ENCODE measurements at places on chromosomes 5 and 9.
A peak's percentile ranks its signal among the peaks of the same experiment; 100 is the strongest.

DNA sequence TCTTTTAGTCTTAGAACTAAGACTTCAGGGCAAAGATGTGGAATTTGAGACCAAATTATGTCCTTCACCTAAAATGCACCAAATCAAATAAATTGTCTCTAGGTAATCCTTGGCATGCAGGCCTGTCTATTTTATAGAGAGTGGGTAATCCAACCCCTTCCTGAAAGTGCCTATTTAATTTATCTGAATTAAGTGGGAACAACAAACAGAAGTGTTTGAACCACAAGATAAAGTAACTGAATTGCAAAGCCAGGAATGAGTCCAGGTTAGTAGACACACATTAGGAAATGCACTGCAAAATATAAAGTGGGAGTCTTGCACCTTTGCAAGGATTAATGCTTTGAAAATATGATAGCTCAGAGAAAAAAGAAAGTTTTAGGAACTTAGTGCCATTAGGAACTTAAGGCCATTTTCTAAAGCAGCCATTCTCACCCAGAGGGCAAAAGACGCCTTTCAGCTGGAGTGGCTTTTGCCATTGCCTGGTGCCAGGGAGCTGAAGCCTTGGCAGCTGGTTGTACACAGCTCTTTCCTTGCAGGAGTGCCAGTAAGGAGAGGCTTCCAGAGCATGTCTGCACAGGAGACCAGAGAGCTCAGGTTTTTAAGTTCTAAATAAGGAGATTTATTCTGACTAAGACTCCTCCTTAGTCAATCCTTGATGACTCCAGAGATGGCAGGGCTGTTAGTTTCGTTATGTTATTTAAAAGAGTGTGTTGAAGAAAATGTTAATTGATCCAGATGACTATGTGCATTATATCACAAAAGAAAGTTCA lies 151.7 kb upstream of the ELL2 start:
- peak; percentile 78 for DNase-seq

DNA sequence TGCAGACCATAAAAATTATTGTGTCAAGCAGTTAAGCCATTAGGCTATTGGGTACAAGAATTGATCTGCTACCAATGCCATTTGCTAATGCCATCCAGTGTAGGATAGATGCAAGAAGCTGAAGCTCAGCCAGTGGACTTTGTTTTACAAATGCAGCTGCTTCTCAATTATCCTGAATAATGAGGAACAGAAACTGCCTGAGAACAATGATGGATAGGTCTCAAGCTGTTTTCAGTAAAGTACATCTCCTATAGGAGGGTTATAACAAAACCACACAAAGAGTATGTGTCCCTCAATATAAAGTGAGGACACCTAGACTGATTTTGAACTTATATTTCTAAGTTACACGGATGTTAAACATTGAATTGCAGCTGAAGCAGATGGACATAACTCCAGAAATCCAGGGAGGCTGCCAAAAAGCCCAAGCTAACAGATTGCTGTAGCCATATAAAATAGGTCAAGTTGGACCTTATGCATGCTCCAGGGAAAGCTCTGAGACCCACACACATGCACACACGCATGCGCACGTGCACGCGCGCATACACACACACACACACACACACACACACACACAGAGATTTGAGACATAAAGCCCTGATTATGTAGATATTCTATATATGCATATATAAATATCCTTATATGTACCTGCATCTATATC lies 482.7 kb upstream of the CD180 start:
- no peak for DNase-seq

- no peak for DNase-seq
Measured at GRCh38 chr9:89608641-89609335, 4.0 kb downstream of the GADD45G start.

- no peak for DNase-seq
Measured at GRCh38 chr5:156135531-156135930, 191.4 kb upstream of the SGCD start.

DNA sequence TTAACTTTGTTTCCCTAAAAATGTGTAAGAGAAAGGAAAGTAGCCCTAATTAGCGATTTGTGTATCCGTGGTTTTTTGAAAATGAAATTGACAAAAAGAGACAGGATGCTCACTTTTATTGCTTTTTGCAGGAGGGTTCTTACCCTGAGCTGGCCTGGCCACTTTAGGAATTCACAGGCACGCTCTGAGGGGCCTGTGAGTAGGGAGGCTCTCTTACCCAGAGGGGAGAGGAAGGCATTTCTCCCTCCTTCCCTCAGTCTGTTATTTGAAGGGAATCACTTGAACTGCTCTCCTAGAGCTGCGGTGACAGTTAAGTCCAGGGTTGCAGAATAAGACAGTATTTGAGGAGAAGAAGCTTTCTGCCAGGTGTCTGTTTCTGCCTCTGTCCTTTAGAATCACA lies 16.7 kb downstream of the PIK3R1 start:
- no peak for DNase-seq

GRCh38 chr9:109894473-109894872 lies 114.5 kb downstream of the PALM2AKAP2 start:
- peak; percentile 51 for DNase-seq

DNA sequence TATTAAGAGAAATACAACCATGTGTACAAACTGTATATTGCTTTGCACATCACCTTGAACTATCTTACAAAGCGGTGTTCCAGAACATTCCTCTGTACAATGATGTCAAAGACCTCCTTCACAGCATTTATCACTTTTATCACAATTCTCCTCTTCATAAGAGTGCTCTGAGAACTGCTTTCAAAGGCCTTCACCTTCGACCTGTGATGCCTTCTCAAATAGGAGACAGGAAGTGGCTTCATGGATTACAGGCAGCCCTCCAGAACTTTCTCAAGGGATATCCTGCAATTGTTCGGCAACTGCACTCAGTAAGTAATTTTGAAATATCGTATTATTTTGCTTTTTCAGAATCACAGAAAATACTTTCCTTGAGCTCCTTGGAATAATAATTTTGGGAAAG lies 68.0 kb upstream of the IL7R start:
- no peak for DNase-seq

DNA sequence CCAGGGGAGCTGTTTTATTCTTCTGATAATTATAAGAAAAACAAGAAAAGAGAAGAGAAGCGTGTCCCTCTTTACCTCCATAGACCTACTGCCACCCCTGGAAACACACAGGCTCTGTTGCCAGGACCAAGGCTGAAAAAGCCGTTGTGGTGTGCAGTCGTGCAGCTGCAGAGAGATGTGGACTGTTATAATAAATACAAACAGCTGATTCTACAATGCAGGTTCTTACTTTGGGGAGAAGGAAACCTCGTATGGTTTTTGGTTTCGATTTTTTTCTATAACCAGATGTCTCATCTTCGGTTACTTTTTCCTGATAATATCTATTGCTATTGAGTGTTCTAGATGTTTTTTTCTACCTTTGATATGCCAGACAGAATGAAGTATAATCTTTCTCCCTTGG lies 28.1 kb downstream of the FYB1 start:
- DNase-seq = peak; percentile 77

- no peak for DNase-seq
Measured at GRCh38 chr9:94872083-94872833, 145.8 kb downstream of the AOPEP start.

DNA sequence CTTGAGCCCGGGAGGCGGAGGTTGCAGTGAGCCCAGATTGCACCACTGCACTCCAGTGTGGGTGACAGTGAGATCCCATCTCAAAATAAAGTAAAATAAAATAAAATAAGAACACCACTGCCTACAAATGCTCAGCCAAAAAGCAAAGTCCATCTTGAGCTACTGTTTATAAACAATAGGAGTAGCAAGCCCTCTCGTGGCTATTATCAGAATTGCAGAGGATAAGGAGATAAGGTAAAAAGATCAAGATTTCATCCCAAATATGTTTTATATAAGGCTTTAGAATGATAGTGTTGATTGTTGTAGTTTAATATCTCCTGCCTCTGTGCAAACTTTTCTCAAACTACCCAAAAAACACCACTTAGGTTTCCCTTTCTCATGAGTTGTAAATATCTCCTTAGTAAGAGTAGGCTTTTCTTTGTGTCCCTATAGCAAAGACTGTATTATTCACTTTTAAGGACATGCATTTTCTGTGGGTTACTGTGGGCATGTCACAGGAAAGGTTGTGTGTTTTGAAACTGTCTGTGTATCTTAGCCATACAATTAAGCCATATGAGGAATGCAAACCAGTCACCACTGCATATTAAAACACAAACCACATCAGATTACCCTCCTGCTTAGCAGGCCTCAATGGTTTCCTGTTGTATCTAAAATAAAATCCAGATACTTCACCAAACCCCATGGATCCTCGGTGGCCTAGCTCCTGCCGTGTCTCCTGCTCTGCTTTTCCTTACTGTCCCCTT lies 31.8 kb upstream of the CKS2 start:
- peak; percentile 51 for DNase-seq

DNA sequence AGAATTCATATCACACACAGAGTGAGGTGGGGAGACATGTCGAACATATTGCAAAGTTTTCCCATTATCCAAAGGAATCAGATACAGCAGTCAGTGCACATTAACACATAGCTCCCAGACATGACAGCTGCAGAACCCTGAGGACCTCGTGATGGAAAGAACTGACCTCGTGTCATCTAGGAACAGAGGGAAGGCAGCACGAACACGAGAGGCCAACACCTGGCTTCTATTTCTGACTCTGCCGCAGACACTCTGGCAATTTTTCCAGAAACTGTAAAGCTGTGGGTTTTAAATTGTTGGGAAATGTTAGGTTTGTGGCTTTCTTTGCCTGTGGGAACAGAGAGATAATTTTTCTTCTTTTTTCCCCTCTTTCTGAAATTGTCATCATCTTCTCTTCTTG lies 315.0 kb upstream of the PIK3R1 start:
- DNase-seq = no peak

DNA sequence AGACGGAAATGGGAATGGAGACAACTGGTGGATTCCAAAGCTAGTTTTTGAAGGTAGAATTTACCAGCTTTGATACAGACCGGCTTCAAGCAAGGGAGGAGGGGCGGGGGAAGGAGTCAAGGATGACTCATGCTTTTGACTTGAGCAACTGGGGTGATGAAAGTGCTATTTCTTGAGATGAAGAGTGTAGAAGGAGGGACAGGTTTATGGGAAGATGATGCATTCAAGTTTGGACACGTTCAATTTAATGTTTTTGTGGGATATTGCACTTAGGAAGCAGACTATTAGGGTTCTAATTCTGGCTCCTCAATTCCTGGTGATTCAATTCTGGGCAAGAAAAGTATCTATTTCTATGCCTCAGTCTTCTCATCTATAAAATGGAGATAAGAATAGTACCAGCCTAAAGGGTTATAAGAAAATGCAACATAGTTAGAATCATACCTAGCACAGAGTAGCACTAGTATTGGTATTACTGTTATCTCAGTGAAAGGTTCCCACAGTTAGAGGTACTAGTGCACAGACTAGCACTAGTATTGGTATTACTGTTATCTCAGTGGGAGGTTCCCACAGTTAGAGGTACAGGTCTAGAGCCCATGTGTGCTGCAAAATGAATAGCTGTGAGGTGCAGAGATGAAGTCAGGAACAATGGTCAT lies 4.6 kb downstream of the NIPAL4 start:
- peak; percentile 88 for DNase-seq

DNA sequence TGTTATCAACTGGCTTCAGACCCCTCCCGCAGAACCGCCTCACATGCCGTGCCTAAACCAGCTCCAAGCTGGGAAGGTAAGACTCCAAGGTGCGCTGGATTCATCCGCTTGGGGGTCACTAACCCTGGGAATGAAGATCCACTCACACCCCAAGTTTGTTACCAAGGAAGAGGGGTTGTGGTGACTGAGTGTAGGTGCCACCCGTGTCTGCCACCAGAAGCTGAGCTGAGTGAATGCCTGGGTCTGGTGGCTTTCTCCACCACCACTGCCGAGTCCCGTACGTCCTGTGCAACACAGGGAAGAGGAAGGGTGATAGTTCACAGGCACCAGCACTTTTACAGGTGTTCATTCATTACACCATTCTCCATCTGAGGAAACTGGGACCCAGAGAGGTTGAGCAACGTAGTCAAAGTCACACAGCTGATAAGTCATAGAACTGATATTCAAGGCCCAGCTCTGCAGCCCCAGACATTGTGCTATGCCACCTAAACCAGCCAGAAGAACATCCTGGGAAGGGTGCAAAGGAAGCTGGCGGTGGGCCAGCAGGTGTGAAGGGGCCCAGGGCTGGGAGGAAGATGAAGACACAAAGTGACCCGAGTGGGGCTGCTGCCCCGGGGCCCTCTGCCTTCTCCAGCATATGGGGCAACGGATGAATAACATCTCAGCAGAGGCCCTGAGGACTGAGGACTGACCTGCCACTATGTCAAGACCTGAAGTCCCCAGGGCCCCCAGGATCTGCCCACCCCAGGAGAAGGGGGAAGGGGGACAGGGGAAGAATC lies 70.9 kb upstream of the PPP1R26 start:
- DNase-seq = no peak

- no peak for DNase-seq
Measured at GRCh38 chr5:61519728-61520277, 187.7 kb downstream of the ZSWIM6 start.

DNA sequence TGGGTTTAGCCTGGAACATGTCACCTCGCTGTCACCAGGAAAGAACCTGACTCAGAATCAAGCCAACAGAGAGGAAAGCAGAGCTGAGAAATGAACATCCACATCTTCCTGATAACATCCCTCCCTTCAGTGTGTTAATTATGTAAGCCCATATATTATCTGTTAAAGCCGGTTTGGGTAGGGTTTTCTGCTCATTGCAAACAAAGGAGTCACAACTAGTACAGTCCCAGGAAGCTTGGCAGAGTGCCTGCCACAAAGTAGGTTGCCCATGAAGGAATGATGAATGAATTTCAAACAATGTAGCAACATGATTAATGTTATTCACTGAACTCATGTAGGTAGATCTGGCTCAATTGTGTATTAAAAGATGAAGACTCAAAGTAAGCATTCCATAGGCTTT lies 10.4 kb upstream of the PPARGC1B start:
- no peak for DNase-seq

DNA sequence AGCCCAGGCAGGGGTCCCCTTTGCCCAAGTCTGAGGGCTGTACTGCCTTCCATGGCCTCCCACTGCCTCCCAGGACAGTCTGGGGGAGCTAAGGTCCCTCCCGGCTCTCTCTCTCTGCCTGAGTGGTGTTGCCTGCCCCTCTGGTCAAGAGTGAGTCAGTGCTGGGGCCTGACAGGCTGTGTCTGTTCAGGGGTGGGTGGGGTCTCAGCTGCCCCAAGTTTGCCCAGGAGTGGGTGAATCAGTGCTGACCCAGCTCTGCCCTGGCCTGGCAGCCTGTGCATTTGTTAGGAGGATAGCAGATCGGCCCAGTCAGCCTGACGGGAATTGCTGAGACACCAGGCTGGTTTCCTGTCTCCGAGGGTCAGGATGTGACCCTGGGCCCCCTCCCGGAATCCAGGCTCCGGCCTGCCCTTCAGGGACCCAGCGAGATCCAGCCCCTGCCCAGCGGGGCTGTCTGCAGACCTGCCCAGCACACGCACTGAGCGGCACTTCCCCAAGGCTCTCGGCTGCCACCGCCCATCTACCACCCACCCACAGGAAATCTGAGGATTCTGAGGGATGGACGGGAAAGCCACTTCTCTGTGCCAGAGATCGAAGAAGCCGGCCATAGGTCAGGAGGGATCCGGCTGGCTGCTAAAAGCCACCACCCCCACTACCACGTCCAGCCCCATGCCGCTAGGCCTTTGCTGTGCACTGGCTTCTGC lies 15.9 kb downstream of the ENG start:
- no peak for DNase-seq

GRCh38 chr9:17349831-17350230 lies 215.0 kb downstream of the CNTLN start:
- DNase-seq = no peak
